ENCODE measurements at places on chromosomes 16 and 17.

DNA sequence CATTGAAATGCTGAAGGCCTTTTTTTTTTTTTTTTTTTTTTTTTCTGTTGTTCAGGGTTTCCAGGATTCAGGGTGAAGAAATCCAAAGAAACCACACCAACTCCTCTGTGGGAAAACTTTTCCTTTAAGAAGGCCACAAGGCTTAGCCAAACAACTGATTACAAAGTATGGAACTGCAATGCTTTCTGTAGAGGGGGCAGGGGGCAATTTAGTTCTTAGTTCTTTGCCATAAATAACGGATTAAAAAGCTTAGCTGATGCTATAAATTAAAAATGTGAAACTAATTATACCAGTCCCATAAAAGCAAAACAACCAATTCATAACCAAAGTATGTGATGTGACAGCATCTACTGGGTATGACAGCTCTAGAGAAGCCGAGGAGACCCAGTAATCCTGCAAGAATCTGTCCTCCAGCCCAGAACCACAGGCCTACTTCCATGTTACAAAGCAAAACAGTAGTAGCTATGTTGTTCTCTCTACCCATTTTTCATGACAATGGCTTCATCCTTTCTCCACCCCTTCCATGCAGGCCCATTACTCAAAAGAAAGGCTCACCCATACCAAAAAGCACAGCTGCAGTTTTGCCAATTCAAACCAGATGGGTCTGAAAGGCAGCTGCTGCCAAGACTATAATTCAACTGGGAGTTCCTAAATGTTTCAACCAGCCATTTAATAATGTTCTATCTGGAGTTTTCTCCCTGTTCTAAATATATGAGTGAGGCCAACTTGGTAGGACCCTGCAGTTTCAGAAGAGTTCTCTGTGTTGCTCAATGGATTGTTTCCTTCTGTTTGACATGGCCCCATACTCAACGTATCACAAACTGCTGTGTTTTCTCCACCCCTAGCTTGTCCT is 167.1 kb upstream of the ZFHX3 start:
- no peaks in the 10 kb centered on the region for H3K4me1 ChIP-seq
- no peak overlapping the region for H3K4me3 ChIP-seq
- H3K27me3 ChIP-seq = no peaks in the 10 kb centered on the region
- H3K27ac ChIP-seq = no peak overlapping the region
- no peaks in the 10 kb centered on the region for H3K36me3 ChIP-seq

GRCh38 chr17:72502371-72503341 is 381.8 kb downstream of the SOX9 start:
- no peaks in the 10 kb centered on the region for H3K27me3 ChIP-seq
- no peak for DNase-seq
- H3K4me3 ChIP-seq = no peak overlapping the region
- H3K27ac ChIP-seq = no peak overlapping the region
- no peaks in the 10 kb centered on the region for H3K4me1 ChIP-seq

DNA sequence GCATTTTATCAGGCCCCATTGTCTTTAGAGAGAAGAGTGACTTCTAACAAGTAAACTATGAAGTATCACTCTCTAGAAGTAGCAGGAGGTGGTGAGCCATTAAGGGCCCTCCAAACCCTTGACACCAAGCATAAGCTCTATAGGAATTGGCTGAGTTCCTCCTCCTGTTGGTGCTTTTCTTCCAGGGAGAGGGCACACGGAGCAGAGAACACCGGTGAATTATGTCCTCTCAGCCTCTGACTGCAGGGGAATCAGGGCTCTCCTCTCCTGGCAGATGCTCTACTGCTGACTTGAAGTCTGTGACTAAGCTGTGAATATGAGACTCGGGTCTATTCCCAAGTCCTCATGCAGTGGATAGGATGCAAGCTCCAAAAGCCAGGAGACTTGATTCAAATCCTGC is 32.3 kb downstream of the CHD9 start:
- no peak overlapping the region for H3K4me3 ChIP-seq
- H3K4me1 ChIP-seq = peaks cover 20% of the 10 kb centered on the region
- DNase-seq = no peak
- H3K36me3 ChIP-seq = no peaks in the 10 kb centered on the region
- H3K27ac ChIP-seq = no peak overlapping the region
- H3K27me3 ChIP-seq = no peaks in the 10 kb centered on the region

DNA sequence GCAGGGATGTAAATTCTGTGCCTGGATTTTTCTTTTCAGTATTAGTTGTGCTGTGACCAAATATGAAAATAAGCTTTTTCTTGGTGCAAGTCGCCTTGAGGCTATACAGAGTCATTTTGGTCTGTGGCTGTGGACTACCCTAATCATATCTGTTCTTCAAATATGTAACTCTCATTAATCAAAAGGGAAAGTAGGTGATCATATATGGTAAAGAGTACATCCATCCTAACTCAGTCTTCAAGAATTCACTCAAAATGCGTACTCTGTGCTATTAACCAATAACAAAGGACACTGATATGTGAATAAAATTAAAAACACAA is 2.6 kb downstream of the CPD start:
- H3K27me3 ChIP-seq = peaks cover 8% of the 10 kb centered on the region
- DNase-seq = no peak
- H3K36me3 ChIP-seq = peaks cover 11% of the 10 kb centered on the region
- H3K4me3 ChIP-seq = no peak overlapping the region
- H3K27ac ChIP-seq = no peak overlapping the region

- no peak overlapping the region for H3K4me3 ChIP-seq
- H3K27ac ChIP-seq = no peak overlapping the region
- peaks cover 22% of the 10 kb centered on the region for H3K4me1 ChIP-seq
- no peaks in the 10 kb centered on the region for H3K36me3 ChIP-seq
These were observed 31.7 kb upstream of the ETV4 start for GRCh38 chr17:43577664-43578403.

DNA sequence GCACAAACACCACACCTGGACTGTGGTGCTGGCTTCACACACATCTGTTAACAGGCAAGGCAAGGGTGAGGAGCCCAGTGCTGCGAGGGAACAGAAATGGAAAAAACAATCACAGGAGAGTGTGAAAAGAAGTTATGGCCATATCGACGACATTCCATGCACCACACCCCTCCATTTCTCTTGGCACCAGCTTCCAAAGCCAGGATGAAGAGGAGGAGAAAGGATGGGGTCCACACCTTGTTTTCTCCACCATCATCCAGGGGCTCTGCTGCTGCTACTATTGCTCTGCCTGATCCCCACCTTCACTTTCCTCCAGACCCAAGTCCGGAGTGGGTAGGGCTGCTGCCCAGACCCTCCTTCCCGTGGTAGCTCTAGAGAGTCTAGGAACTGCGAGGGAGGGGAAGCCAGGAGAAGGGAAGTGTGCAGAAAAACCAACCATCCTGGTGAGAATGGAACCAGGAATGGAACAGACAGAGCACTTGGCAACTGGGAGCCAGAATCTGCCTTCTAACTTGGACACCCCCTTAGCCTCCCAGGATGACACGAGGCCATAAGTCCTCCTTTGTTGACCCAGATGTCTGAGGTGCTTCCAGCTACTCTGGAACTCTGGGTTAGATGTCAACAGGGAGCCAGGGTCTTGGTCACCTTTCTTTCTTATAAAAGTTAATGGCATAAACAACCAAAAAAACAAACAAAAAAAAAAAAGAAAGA is 1.2 kb upstream of the PROCA1 start:
- no peak for DNase-seq
- H3K4me1 ChIP-seq = peaks cover 22% of the 10 kb centered on the region
- H3K36me3 ChIP-seq = no peaks in the 10 kb centered on the region
- peaks cover 21% of the 10 kb centered on the region for H3K27me3 ChIP-seq

DNA sequence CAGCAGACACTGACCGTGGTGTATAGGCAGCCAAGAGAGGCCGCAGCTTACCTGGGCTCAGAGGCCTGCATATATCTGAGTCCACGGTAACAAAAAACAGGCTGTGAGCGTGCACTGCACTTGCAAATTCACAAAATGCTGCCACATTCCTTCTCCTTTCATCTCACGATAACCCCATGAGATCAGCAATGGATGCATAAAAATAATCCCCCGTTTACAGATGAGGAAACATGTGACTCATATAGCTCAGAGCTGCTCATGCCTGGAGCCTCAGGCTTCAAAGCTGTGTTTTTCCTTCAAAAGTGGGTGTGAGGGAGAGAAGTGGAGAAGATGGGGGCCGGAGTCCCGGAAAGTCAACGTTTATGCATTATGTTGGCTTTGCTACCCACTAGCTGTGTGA is 118.3 kb upstream of the FOXF1 start:
- no peaks in the 10 kb centered on the region for H3K4me1 ChIP-seq
- no peak overlapping the region for H3K27ac ChIP-seq
- no peak overlapping the region for H3K4me3 ChIP-seq
- no peak for DNase-seq
- H3K27me3 ChIP-seq = no peaks in the 10 kb centered on the region

DNA sequence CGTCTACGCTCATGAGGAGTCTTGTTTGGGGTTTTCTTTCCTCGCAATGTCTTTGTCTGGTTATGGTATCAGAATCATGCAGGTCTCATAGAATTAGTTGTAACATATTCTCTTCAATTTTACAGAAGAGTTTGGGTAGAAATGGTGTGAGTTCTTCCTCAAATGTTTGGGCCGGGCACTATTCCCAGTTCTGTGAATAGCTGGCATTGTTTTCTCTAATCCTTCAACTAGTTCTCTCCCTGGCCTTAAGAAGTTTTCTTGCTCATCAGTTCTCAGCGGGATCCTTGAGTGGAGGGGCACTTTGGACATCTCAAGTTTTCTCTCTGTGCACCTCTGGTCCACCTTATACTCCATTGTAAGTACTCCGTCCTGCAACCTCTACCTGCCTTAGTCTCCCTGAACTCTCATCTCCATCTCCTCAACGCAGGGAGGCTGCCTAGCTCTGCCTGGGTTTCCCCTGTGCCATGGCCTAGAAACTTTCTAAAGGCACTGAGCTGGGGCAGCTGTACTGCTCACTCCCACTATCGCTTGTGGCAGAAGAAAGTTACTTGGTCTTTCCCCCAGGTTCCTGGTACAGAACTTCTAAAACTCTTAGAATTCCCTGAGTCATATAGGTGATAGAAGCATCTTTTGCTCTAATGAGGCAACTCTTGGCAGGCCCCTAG is 16.9 kb downstream of the NSMCE1 start:
- H3K4me1 ChIP-seq = peaks cover 72% of the 10 kb centered on the region
- H3K27me3 ChIP-seq = no peaks in the 10 kb centered on the region
- no peak overlapping the region for H3K27ac ChIP-seq

- DNase-seq = no peak
- H3K27ac ChIP-seq = no peak overlapping the region
- H3K36me3 ChIP-seq = no peaks in the 10 kb centered on the region
- H3K4me1 ChIP-seq = no peaks in the 10 kb centered on the region
- no peaks in the 10 kb centered on the region for H3K27me3 ChIP-seq
These were observed 65.7 kb upstream of the NPEPPS start for GRCh38 chr17:47465165-47465564.

DNA sequence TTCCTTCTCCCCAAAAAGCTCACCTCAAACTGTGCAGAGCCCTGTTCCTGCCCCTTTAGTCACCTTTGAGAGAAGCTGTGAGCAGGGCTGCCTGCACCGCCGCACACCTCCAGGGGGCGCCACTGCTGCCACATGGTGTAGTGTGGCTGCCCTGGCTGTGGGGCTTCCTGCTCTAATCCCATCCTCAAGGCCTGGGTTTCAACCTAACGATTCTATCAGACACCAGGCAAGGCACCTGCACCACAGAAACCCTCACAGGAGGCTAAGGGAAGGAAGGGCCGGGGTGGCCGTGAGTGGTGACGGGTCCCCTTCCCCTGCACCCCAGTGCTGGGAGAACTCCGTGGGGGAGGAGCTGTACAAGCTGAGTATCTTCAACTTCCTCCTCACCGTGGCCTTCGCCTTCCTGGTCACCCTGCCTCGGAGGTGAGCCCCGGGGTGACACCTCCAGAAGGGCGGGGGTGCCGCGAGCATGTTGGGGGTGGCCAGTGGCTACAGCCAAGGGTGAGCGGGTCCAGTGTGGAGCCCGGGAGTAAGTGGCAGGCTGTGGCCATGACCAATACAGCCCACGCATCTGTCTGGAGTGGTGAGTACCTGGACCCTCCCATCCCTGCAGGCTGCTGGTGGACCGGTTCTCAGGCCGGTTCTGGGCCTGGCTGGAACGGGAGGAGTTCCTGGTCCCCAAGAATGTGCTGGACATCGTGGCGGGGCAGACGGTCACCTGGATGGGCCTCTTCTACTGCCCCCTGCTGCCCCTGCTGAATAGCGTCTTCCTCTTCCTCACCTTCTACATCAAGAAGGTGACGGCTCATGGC is 7.0 kb downstream of the TMC8 start:
- H3K27ac ChIP-seq = peak overlapping the region; percentile 76
- H3K4me3 ChIP-seq = no peak overlapping the region
- no peaks in the 10 kb centered on the region for H3K27me3 ChIP-seq
- peaks cover 89% of the 10 kb centered on the region for H3K4me1 ChIP-seq

DNA sequence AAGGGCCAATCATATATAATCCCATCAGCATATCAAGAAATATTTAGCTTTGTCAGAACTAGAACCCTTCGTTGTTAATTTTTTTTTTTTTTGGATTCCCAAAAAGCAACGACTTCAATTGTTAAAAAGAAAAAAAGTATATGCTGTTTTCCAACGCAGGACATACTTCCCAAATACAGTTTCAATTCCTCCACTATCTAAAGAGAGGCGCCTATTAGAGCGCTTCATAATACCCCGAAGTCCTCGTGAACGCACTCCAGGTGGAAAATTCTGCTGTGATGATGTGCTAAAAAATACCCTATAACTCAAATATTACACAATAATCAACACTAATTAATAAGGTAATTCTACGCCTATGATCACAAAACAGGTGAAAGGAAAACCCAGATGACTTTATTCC is 20.8 kb downstream of the GNA13 start:
- H3K4me1 ChIP-seq = peaks cover 67% of the 10 kb centered on the region
- H3K4me3 ChIP-seq = no peak overlapping the region
- no peak for DNase-seq
- H3K27me3 ChIP-seq = no peaks in the 10 kb centered on the region

- no peak overlapping the region for H3K4me3 ChIP-seq
- H3K27me3 ChIP-seq = no peaks in the 10 kb centered on the region
- no peaks in the 10 kb centered on the region for H3K4me1 ChIP-seq
- DNase-seq = no peak
- no peaks in the 10 kb centered on the region for H3K36me3 ChIP-seq
- no peak overlapping the region for H3K27ac ChIP-seq
These were observed 30.1 kb upstream of the MTSS2 start for GRCh38 chr16:70715860-70716357.

GRCh38 chr16:74700116-74700437 is 585 bp downstream of the MLKL start:
- peaks cover 58% of the 10 kb centered on the region for H3K4me1 ChIP-seq
- H3K4me3 ChIP-seq = peak overlapping the region; percentile 96
- peaks cover 35% of the 10 kb centered on the region for H3K36me3 ChIP-seq
- H3K27me3 ChIP-seq = no peaks in the 10 kb centered on the region
- peak overlapping the region; percentile 97 for H3K27ac ChIP-seq
- DNase-seq = peak; percentile 49

DNA sequence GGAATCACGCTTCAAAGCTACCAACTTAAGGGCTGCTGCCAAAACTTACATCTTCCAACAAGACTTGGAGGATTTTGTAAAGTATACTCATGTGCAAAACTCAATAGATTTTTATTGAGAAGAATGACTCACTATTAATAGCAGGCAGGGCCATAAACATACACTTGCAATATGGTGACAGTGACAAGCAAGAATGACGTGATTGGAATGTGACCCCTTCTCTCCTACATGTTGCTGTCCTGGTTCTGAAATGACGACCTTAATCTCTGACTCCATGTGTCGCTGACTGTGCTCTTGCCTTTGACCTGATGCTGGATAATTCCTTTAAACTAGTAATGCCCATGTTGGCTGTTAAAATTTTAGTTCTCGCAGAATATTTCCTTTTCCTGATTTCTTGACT is 174.5 kb downstream of the PARN start:
- H3K27me3 ChIP-seq = no peaks in the 10 kb centered on the region
- H3K4me1 ChIP-seq = no peaks in the 10 kb centered on the region
- no peak for DNase-seq
